ENCODE measurements at places on chromosomes 13 and 19.

DNA sequence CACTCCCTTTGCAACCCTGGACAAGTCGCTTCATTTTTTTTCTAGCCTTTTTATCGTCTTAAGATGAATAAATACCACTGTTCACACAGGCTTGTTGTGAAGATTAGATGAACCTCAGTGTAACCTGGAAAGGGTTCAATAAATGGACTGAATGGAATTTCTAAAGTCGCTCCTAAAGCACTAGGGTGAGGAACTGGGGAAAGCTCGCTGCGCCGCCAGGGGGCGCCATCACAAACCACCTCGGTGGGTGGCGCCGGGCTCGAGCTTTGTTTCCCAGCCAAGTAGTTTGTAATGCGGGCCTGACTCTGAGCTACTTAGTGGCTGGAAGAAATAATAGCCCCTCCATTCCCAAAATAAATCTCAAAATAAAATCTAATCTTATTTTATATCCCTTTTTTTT lies 2.2 kb upstream of the CEACAM6 start:
- no peak for DNase-seq

GRCh38 chr19:18194554-18195238 lies 1.7 kb downstream of the MPV17L2 start:
- DNase-seq, result no peak

DNA sequence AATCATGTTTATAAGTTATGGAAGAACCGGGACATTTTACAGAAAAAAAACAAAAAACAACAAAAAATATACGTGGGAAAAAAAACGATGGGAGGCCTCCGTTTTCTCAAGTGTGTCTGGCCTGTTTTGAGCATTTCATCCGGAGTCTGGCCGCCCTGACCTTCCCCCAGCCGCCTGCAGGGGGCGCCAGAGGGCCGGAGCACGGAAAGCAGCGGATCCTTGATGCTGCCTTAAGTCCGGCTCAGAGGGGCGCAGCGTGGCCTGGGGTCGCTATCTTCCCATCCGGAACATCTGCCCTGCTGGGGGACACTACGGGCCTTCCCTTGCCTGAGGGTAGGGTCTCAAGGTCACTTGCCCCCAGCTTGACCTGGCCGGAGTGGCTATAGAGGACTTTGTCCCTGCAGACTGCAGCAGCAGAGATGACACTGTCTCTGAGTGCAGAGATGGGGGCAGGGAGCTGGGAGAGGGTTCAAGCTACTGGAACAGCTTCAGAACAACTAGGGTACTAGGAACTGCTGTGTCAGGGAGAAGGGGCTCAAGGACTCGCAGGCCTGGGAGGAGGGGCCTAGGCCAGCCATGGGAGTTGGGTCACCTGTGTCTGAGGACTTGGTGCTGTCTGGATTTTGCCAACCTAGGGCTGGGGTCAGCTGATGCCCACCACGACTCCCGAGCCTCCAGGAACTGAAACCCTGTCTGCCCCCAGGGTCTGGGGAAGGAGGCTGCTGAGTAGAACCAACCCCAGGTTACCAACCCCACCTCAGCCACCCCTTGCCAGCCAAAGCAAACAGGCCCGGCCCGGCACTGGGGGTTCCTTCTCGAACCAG lies 1.8 kb upstream of the APOE start:
- no peak for DNase-seq

GRCh38 chr13:21668732-21669275 lies 2.1 kb upstream of the FGF9 start:
- DNase-seq, result no peak

- DNase-seq, result no peak
Observed at GRCh38 chr19:6828698-6829633, 56.5 kb downstream of the VAV1 start.
